ENCODE measurements at places on chromosomes 2 and 18.
A peak's percentile ranks its signal among the peaks of the same experiment; 100 is the strongest.

DNA sequence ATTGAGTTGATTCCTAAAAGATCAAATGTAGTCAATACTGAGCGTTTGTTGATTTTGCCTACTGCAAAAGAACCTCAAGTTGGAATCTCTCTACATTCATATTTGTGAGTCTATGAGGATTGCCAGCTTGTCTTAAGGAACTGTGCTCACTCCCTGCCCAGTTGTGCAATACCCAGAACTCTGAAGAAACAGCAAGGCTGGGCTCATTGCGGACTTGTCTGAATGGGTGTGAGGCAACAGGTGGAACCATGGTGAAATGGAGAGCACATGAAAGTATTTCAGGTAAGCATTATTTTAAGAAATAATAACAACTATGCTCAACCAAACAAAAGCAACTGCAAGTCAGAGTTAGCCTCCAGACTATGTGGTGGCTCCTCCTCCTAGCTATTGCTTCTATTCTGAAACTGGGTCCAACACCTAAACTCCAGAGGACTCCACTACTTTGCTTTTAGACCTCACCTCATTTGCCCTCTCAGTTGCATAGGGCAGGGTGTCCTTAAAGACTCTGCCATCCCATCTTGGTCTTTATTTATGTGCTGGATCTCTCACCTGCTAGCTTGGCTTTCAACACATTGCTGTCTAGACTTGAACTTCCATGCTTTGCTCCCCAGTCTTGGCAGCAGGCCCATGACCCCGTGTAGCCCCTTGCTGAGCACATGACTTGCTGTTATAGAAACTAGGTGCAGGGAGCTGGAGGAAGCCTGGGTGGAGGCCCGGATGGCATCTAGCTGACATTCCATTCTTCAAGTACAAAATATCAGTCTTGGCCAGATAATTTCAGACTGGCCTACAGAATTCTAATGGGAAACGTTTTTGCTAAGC lies 94.8 kb upstream of the ARL5A start:
- H3K27me3 ChIP-seq: no peaks in the 10 kb centered on the region
- H3K4me1 ChIP-seq: peaks cover 20% of the 10 kb centered on the region
- no peak overlapping the region for H3K27ac ChIP-seq
- peak; percentile 43 for DNase-seq
- no peaks in the 10 kb centered on the region for H3K36me3 ChIP-seq
- no peak overlapping the region for H3K4me3 ChIP-seq

DNA sequence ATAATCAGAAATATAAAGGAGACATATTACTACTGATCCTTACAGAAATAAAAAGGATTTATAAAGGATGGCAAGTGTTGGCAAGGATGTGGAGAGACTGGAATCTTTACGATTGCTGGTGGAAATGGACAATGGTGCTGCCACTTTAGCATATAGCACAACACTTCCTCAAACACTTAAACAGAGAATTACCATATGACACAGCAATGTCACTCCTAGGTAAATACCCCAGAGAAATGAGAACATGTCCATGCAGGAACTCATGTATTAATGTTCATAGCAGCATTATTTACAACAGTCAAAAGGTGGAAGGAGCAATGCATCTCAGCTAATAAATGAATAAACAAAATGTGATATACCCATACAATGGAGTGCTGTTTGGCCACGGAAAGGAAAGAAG lies 137.5 kb downstream of the NDUFA10 start:
- H3K36me3 ChIP-seq: no peaks in the 10 kb centered on the region
- no peaks in the 10 kb centered on the region for H3K4me1 ChIP-seq
- no peak overlapping the region for H3K4me3 ChIP-seq

- no peaks in the 10 kb centered on the region for H3K36me3 ChIP-seq
- no peaks in the 10 kb centered on the region for H3K27me3 ChIP-seq
- H3K4me1 ChIP-seq: no peaks in the 10 kb centered on the region
Measured at GRCh38 chr18:26003817-26004216, 86.6 kb downstream of the SS18 start.

DNA sequence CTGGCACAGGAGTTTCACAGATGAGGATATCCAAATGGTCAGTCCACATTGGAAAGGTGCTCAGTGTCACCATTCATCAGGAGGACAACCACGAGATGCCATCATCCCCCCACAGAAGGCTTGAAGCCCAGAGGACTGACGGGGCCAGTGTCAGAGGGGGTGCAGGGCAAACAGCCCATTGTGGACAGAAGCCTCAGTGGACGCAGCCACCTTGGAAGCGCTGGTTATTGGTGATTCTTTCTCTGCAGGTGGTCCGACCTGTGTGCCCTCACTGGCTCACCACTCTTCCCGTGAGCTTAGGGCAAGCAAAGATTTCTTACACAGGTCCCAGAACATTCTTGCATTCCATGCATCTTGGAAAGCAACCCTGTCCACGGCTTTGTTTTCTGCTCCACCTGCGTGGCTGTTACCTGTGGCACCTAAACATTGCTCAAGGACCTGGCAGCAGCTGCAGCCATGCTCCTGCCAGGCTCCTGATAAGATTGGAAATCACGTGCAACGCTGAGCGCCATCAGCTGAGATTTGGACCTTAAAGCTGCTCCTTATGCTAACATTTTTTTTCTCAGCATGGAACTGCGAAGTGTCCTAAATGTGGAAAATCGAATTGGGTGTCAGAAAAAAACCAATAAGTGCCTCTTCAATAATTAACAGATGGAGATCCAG lies 110.9 kb upstream of the CTDP1 start:
- no peak overlapping the region for H3K27ac ChIP-seq
- peaks cover 30% of the 10 kb centered on the region for H3K27me3 ChIP-seq
- DNase-seq: no peak
- H3K36me3 ChIP-seq: no peaks in the 10 kb centered on the region
- H3K4me3 ChIP-seq: no peak overlapping the region

- no peak for DNase-seq
- no peaks in the 10 kb centered on the region for H3K36me3 ChIP-seq
- H3K27me3 ChIP-seq: no peaks in the 10 kb centered on the region
- peaks cover 43% of the 10 kb centered on the region for H3K4me1 ChIP-seq
Measured at GRCh38 chr2:207839028-207839427, 69.3 kb upstream of the FZD5 start.

GRCh38 chr2:141899740-141900139 lies 231.1 kb downstream of the LRP1B start:
- DNase-seq: no peak
- no peaks in the 10 kb centered on the region for H3K36me3 ChIP-seq
- H3K27me3 ChIP-seq: no peaks in the 10 kb centered on the region
- H3K27ac ChIP-seq: no peak overlapping the region

DNA sequence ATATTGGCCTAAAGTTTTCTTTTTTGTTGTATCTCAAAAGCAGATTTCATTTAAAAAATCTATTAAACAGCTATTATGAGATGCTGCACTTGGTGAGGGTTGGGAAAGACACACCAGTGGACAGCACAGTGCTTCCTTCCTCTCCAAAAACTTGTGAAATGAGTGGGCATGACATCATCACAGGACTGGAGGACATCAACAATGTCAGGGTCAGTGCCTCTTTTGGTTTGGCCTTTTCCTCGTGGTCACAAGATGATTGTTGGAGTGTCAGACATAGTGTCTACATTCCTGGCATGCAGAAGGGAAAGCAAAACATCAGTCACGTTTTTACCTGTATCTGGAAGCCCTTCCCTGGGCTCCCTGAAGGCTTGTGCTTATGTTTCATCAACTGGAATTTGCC lies 49.6 kb downstream of the IL1R2 start:
- no peaks in the 10 kb centered on the region for H3K27me3 ChIP-seq
- H3K36me3 ChIP-seq: no peaks in the 10 kb centered on the region
- peaks cover 69% of the 10 kb centered on the region for H3K4me1 ChIP-seq
- H3K4me3 ChIP-seq: no peak overlapping the region
- DNase-seq: peak; percentile 65
- no peak overlapping the region for H3K27ac ChIP-seq

DNA sequence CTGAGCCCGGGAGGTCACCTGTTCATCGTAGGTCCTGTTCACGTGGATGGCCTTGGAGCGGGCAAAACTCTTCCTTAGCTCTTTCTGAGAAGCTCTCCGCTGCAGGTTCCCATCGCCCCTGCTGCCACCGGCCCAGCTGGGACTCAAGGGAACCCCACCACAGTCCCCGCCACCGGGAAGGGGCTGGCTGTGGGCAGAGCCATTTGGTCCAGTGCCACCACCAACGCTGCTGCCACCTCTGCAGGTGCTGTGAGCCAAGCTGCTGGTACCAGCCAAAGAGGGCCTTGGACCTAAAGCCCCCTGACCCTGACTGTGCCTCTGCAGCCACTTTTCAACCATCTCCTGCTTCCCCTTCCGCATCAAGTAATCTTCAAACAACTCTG lies 586 bp downstream of the PDE11A start:
- no peaks in the 10 kb centered on the region for H3K36me3 ChIP-seq
- no peak overlapping the region for H3K27ac ChIP-seq
- peak overlapping the region; percentile 77 for H3K4me3 ChIP-seq

DNA sequence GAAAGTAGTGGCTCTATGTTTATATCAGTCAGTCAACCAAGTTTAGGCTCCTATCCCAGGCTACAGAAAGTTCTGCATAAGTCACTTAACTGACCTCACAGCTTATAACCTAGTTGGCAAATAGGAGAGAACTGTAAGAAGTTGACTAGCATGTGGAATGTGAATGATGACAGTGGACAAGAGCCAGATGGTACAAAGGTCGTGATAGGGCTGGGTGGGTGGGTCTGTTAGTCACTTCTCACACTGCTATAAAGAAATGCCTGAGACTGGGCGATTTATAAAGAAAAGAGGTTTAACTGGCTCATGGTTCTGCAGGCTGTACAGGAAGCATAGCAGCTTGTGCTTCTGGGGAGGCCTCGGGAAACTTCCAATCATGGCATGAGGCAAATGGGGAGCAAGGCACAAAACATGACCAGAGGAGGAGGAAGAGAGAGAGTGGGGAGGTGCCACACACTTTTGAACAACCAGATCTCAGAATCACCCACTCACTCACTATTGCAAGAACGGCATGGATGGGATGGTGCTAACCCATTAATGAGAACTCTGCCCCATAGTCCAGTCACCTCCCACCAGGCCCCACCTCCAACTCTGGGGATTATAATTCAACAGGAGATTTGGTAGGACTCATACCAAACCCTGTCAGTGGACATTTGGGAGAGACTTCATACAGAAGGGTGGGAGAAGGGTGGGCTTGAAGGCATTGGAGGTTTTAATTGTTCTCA lies 68.8 kb downstream of the LTBP1 start:
- peaks cover 20% of the 10 kb centered on the region for H3K4me1 ChIP-seq
- no peak overlapping the region for H3K4me3 ChIP-seq
- H3K36me3 ChIP-seq: no peaks in the 10 kb centered on the region

- no peaks in the 10 kb centered on the region for H3K36me3 ChIP-seq
- no peaks in the 10 kb centered on the region for H3K27me3 ChIP-seq
- no peak overlapping the region for H3K4me3 ChIP-seq
- H3K27ac ChIP-seq: no peak overlapping the region
- no peaks in the 10 kb centered on the region for H3K4me1 ChIP-seq
Measured at GRCh38 chr2:213868526-213868925, 542.3 kb upstream of the VWC2L start.

GRCh38 chr2:159030674-159031380 lies 62.4 kb downstream of the TANC1 start:
- peak; percentile 10 for DNase-seq
- no peak overlapping the region for H3K27ac ChIP-seq
- H3K27me3 ChIP-seq: no peaks in the 10 kb centered on the region
- peaks cover 26% of the 10 kb centered on the region for H3K4me1 ChIP-seq

DNA sequence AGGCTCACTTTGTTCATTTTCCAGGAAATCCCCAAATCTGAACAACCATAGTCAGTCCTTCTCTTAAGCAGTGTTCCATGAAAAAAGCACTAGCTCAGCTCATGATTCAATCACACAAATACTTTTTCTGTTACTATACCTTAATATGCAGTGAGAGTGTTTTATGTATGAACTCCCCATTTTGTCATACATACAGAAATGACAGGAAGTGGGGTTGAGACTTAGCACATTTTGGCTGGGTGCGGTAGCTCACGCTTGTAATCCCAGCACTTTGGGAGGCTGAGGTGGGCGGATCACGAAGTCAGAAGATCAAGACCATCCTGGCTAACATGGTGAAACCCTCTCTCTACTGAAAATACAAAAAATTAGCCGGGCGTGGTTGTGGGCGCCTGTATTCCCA lies 55.2 kb upstream of the DTNB start:
- DNase-seq: no peak
- no peaks in the 10 kb centered on the region for H3K27me3 ChIP-seq
- H3K4me1 ChIP-seq: no peaks in the 10 kb centered on the region
- H3K4me3 ChIP-seq: no peak overlapping the region
- no peaks in the 10 kb centered on the region for H3K36me3 ChIP-seq

- H3K36me3 ChIP-seq: no peaks in the 10 kb centered on the region
- no peak for DNase-seq
- H3K27ac ChIP-seq: no peak overlapping the region
- no peaks in the 10 kb centered on the region for H3K27me3 ChIP-seq
- no peak overlapping the region for H3K4me3 ChIP-seq
Measured at GRCh38 chr2:110977403-110977802, 143.3 kb upstream of the BCL2L11 start.

DNA sequence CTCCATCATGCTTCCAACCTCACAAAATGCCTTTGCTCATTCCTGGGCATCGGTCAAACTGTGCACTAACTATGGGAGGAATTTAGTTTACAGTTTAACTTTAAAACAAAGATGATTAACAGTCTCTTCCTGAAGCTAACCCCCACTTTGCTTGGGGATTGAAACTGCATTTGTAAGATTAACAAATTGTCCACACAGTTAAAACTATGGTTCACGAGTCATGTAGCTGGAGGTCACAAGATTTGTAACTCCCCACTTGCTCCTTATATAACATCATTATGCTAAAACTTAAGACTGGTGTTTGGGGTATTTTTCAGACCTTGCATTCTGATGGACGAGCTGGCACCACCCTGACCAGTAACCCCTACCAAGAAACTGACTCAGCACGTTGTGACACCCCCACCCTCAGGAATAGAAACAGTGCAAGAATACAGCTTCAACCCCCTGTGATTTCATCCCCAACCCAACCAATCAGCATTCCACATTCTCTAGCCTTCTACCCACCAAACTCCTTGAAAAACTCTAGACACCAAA lies 252.3 kb downstream of the MBD5 start:
- no peak overlapping the region for H3K27ac ChIP-seq
- H3K36me3 ChIP-seq: no peaks in the 10 kb centered on the region
- H3K4me3 ChIP-seq: no peak overlapping the region
- H3K27me3 ChIP-seq: no peaks in the 10 kb centered on the region
- DNase-seq: no peak
- H3K4me1 ChIP-seq: peaks cover 19% of the 10 kb centered on the region

- no peaks in the 10 kb centered on the region for H3K27me3 ChIP-seq
- H3K4me3 ChIP-seq: no peak overlapping the region
- no peak overlapping the region for H3K27ac ChIP-seq
- no peaks in the 10 kb centered on the region for H3K36me3 ChIP-seq
Measured at GRCh38 chr2:2524348-2524941, 193.4 kb upstream of the MYT1L start.

- H3K27ac ChIP-seq: no peak overlapping the region
- H3K27me3 ChIP-seq: no peaks in the 10 kb centered on the region
- peaks cover 9% of the 10 kb centered on the region for H3K4me1 ChIP-seq
- no peak for DNase-seq
- H3K36me3 ChIP-seq: peaks cover 2% of the 10 kb centered on the region
Measured at GRCh38 chr2:202682274-202682673, 47.5 kb downstream of the FAM117B start.

GRCh38 chr2:145287736-145288135 lies 767.8 kb upstream of the ZEB2 start:
- no peaks in the 10 kb centered on the region for H3K36me3 ChIP-seq
- no peak overlapping the region for H3K4me3 ChIP-seq
- DNase-seq: no peak

- peaks cover 5% of the 10 kb centered on the region for H3K4me1 ChIP-seq
- H3K36me3 ChIP-seq: no peaks in the 10 kb centered on the region
- no peak overlapping the region for H3K27ac ChIP-seq
- H3K4me3 ChIP-seq: no peak overlapping the region
Measured at GRCh38 chr2:161946489-161947107, 127.4 kb downstream of the DPP4 start.
